ENCODE measurements at places on chromosomes 2 and 18.

DNA sequence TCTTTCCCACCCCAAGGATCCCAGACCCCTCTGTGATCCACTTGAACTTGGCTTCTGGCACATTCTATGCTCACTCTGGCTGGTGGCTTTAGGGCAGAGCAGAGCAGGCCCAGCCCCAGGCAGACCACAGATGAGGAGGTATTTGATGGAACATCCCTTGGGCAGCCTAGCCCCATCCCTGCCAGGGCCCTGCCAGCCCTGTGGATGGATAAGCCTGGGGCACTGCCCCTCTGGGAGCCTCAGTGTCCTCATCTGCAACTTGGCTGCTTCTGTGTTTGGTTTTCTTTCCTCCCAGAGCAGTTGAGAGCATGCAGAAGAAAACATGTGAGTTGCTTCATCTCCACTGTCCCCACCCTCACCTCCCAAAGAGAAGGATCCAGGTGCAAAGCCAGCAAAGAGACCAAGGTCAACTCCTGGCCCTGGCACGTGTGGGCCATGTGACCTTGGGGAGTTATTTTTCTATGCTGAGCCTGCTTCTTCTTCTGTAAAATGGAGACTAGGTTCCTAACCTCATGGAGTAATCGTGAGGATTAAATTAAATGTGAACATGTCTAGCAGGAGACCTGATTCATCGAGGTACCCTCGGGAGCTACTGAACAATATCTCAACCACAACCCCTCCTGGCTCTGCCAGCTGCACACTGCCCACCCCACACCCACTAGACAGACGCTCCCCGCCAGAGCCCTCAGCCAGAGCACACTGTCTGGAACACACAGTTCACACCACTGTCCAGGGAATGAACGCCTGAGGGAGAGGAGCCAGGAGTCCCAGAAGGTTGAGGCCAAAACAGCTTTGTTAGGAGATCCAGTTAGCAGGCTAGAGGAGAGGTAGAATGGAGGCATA, 14.6 kb upstream of the TNS1 start:
- DNase-seq = no peak

DNA sequence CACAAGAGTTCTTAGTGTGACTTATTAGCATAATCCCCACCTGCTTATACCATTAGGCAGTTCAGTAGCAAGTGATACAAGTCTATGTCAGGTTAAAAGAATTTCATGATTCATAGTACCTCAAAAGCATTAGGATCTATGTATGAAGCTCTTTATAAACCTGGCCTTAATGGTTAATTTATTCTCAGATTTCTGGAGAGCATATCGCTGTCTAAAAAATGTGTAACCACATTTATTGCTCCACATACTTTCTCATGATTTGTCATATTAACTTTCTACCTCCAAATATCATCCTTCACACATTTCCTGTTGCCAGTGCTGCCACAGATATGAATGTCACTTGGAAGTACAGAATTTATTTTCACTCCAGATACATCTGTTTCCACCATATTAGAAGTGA, 332.8 kb upstream of the MAP2 start:
- no peak for DNase-seq

GRCh38 chr18:64474773-64475172, 325.9 kb upstream of the LINC00305 start:
- no peak for DNase-seq

DNA sequence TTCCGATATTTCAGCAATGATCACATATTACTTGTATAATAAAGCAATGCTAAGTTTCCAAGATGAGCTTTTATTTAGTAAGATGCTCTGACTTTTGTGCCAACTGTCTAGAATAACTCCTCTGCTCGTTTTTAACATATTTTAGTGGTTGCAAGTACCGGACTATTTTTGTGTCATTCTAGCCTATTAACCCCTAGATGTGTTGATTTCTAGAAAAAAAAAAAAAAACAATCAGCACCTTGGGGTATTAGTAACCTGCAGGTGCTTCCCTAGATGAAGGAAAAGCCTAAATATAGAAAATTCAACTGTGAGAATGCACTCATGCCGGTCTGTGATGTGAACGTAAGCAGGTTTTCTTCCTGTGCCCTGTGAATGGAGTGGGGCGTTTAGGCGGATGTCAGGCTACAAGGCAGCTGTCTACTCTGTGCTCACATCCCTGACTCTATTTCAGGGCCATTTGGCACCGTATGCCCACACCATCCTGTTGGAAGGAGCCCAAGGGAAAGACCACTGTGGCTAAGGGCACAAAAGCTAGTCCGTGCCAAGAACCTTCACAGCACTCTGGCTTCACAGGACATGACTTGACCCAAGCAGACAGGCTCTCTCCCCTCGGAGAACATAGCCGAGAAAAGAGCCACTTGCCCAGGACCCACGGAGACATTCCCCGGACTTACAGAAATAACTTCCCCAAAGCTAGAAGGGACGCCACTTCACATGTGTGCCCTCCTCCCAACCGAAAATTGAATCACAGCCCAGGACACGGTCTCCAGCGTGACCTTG, 60.9 kb upstream of the AGAP1 start:
- DNase-seq = no peak

DNA sequence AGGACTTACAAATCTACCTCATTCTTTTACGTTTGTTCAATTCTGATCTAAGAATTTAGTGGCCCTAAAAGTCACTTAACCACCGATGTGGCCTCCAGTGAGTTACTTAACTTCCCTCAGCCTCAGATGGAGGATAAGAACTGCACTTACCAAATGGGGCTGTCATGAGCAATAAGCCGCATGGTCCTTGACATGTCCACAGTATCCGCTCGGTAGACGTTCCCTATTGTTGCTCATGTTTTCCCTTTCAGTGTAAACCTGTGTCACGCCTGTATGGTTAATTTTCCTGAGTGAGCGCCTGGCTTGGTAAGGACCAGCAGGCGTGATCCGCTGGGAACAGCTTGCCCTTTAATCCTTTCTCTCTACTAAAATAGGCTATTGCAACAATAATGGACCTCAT, 20.3 kb downstream of the SEC11C start:
- DNase-seq = no peak

GRCh38 chr2:88329815-88330603, 122.5 kb downstream of the FOXI3 start:
- no peak for DNase-seq

DNA sequence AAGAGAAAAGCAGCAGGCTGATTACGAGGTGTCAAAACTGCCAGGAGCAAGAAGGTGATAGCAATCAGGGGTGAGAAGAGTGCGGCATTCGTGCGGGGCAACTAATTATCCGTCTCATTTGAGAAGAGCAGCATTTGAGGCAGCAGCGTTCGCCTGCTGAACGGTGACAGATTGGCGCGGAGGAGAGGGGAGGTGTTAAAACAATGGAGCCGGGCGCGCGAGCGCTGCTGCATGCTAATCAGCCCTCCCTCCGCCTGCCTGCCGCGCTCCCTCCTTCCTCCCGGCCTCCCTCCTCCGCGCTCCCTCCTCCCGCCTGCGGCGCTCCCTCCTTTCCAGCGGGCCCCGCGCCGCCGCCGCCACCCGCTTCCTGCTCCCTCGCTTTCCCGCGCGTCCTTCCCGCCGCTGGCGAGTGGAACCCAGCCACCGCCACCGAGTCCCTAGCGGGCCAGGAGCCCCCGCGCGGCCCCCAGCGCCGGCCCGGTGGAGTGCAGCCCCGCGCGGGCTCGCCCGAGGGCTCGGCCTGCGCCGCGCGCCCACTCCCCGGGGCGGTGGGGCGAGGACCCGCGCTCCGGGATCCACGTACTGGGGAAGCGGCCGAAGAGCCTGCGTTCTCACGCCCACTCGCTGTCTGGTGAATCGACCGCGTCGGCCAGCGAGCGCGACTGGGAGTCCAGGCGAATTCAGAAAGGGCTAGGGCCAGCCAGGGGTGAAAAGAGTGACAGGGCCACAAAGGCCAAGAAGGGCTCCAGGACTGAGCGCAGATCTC, 69.5 kb upstream of the PSMD14 start:
- DNase-seq = no peak

DNA sequence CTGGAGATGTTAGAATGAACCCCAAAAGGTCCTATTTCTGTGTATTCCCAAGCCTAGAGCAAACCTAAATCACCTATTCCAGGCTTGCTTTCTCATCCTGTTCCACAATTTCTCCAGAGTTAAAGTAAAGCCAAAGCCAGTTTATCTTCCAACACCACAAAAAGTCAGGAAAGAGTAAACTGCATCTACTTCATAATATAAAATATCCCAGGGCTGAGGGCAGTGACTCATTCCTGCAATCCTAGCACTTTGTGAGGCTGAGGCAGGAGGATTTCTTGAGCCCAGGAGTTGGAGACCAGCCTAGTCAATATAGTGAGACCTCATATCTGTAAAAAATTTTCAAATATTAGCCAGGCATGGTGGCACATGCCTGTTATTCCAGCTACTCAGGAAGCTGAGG, 241.4 kb downstream of the CDH20 start:
- DNase-seq = no peak

DNA sequence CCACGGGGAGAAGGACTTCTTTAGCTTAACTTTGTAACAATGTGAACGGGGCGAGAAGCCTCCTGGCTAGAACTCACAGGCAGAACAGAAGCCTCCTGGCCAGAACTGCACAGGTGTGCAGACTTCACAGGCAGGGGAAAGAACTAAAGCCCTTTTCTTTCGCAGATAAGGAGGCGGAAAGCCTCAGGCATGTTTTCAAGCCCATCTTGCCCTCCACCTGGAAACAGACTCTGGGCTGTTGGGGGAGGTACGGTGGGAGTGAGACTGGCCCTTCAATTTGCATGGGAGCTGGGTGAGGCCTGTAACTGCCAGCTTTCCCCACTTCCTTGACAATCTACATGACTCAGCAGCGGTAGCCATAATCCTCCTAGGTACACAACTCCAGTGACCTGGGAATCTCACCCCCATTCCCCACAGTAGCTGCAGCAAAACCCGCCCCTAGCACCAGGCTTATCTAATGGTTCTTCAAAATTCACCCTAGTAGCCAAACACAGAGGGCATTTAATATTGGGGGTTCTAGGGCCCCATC, 22.9 kb upstream of the ABCA12 start:
- no peak for DNase-seq

GRCh38 chr2:12347066-12347493, 369.7 kb upstream of the TRIB2 start:
- DNase-seq = no peak

DNA sequence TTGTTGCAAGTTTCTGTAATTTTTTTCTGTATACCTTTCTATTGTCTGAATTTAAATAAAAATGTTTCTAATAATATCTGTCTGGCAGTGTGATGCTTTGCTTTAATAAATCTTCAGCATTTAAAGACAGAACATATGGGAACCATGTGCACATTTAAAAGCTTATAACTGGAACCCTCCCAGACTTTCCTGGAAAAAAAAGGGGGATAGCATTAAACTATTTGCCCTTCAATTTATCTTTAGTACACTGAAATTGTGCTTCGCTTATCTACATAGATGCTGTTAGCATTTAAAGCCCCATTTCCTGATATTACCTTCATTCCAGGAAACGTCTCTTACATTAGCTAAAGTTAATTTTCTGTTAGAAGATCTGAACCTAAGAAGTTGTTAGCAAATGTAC, 64.6 kb downstream of the ZC3H6 start:
- DNase-seq = no peak

GRCh38 chr2:207061181-207061580, 104.6 kb downstream of the KLF7 start:
- no peak for DNase-seq

DNA sequence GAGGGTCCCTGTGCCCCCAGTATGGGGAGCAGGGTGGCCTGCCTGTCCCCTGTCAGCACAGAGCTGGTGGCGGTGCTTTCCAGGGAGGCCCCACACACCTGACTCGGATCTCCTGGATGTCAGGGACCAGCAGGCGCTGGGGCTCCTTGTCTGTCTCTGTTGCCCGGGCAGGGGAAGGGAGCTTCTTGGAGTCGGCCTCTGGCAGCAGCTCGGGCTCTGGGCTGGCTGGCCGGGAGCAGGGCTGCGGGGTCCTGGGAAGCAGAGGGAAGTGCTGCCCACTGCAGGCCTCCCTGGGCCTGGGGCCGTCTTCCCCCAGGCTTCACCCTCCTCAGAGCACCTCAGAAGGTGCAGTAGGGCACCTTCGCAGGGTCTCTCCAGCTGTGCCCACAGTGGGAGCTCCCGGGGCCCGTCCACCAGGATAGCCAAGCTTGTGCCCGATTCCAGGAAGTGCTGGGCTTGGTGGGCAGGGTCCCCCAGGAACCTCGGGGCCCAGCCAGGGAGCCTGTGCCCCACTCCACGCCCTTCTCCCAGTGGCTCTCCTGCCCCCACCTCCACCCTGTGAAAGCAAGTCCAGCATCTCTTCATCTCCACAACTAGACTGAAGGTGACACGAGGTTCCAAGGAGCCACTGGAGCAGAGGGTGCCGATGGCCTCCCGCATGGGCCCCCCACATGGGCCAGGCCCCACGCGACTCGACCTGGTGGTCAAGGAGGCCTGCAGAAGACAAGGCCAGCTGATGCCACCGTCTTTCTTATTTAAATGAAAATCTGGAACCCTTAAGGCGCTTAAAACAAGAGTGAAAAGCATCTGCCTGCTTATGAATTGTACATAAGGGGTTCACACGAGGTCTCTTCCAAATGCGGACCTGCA, 28.2 kb downstream of the AQP12A start:
- DNase-seq = no peak

DNA sequence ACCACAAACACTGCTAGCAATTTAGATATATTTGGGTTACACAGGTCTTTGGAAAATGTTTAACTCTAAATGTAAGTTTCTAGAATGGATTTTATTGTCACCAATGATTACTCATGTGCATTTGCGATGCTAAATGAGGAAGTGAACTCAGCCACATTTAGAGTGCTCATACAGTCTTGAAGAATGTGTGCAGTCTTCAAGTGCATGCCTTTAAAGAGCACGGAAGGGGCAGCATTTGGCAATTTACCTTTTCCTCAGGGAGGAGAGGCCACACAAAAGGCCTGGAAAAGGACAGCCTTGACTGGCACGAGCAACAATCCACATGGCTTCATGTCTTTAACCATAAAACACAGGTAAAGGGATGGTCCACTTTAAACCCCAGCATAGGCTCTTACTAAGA, 78.5 kb upstream of the STK17B start:
- DNase-seq = no peak

DNA sequence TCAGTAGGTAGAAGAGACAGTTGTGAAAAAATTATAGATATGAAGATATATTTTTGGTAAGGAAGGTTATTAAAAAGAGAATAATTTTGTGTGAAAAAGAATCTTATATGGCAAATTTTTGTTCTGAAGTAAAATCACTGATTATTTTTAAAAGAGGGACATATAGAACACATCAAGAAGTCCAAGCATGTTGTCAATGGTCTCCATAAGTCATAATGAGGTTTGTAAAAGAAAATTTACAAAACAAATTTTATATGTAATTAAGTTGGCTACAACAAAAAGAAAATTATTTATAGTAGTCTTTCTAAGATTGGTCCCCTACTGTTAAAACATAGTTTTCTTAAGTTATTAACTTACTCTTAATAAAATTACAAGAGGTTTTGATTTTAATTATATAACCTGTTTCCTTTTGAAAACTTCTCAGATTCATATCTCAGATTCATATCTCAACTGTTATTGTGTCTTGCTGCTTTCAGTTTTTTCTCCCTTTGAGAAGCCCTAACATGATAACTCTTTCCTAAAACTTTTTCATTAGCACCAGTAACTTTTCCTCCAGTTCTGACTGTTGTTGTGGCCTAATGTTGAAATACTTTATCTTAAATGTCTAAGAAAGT, 81.2 kb downstream of the SH3YL1 start:
- no peak for DNase-seq

GRCh38 chr2:23685706-23686105, 241.2 kb downstream of the ATAD2B start:
- no peak for DNase-seq

GRCh38 chr2:61485281-61485680, 14.4 kb upstream of the USP34 start:
- no peak for DNase-seq

- DNase-seq = no peak
Measured at GRCh38 chr2:23924589-23925359, 2.1 kb downstream of the ATAD2B start.

Measured in stimulated activated CD4-positive, alpha-beta T cell treated with anti-CD3 and anti-CD28 coated beads, TNF-alpha, amount 100 ng/mL, for 4 hours (primary cell).